ENCODE measurements at places on chromosomes 4 and X. TPM values are rescaled to one million over a fixed set of nuclear protein-coding genes. Genes with fewer than 3 reads are reported as not detected.

- no peaks in the 10 kb centered on the region for H3K36me3 ChIP-seq
- peak overlapping the region; percentile 6 for H3K27ac ChIP-seq
- H3K4me1 ChIP-seq = peaks cover 3% of the 10 kb centered on the region
- no peaks in the 10 kb centered on the region for H3K27me3 ChIP-seq
Measured at GRCh38 chr4:26048950-26049349, 134.9 kb downstream of the SMIM20 start.

MAGEH1 gene
- 34.5 TPM for total RNA-seq

GRID2 gene
- not detected for total RNA-seq

SPIN2A gene
- 0.24 TPM for total RNA-seq

- DNase-seq = peak; percentile 28
- no peaks in the 10 kb centered on the region for H3K36me3 ChIP-seq
- H3K4me3 ChIP-seq = no peak overlapping the region
- no peaks in the 10 kb centered on the region for H3K27me3 ChIP-seq
- peak overlapping the region; percentile 51 for H3K27ac ChIP-seq
Measured at GRCh38 chrX:100717363-100717762, 14.6 kb downstream of the SYTL4 start.

HTN3 gene
- total RNA-seq = not detected

DNA sequence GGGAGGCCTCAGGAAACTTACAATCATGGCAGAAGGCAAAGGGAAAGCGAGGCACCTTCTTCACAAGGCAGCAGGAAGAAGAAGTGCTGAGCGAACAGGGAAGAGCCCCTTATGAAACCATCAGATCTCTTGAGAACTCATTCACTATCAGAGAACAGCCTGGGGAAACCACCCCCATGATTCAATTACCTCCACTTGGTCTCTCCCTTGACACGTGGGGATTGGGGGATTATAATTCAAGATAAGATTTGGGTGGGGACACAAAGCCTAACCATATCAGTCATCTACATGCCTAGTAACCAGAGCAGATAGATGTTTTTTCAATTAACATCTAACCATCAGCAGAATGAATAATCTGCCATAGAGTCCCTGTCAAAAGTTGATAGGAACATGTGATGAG, 30.4 kb downstream of the FAM13A start:
- H3K27me3 ChIP-seq = no peaks in the 10 kb centered on the region
- H3K4me1 ChIP-seq = no peaks in the 10 kb centered on the region
- no peak for DNase-seq
- no peak overlapping the region for H3K27ac ChIP-seq
- H3K4me3 ChIP-seq = no peak overlapping the region

DNA sequence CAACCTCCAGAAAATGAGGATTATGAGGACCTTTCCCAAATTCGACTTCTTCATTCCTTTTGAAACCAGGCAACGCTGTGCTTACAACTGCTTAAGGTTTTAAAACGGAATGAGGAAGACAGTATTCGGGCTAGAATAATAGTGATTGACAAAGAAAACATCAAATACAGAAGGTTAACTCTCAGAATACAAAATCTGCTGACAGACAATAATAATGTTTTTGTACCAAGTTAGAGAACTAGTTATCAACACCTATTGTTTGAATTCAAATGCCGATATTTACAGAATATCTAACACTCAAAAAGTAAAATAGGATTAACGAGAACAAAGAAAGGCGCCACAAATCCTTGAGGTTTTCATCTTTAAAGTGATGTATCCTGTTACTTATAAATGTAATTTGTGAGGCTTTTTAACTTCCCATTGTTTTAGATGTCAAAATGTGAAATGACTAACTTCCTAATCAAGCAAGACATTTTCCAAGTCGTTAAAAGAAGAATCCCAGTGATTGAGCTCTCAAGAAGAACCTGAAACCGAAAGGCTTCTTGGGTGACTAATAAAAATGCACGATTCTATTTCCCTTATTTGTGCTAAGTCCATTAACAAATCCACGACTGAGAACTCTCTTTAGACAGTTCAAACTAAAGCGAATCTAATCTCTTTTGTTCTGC, 118.3 kb downstream of the SORBS2 start:
- H3K27me3 ChIP-seq = no peaks in the 10 kb centered on the region
- H3K4me1 ChIP-seq = peaks cover 20% of the 10 kb centered on the region
- H3K36me3 ChIP-seq = no peaks in the 10 kb centered on the region
- H3K27ac ChIP-seq = peak overlapping the region; percentile 63
- no peak for DNase-seq

GLUD2 gene
- total RNA-seq = 1.1 TPM

GRCh38 chr4:66927937-66928336, 617.4 kb downstream of the CENPC start:
- no peak overlapping the region for H3K4me3 ChIP-seq
- no peak for DNase-seq
- no peaks in the 10 kb centered on the region for H3K27me3 ChIP-seq

GRCh38 chrX:3435057-3435456, 88.6 kb upstream of the MXRA5 start:
- H3K4me1 ChIP-seq = no peaks in the 10 kb centered on the region
- DNase-seq = no peak
- H3K27ac ChIP-seq = no peak overlapping the region
- no peaks in the 10 kb centered on the region for H3K36me3 ChIP-seq
- no peaks in the 10 kb centered on the region for H3K27me3 ChIP-seq

PALLD gene
- 152 TPM for total RNA-seq

TMEM154 gene
- 1.6 TPM for total RNA-seq

NOX1 gene
- not detected for total RNA-seq

DNA sequence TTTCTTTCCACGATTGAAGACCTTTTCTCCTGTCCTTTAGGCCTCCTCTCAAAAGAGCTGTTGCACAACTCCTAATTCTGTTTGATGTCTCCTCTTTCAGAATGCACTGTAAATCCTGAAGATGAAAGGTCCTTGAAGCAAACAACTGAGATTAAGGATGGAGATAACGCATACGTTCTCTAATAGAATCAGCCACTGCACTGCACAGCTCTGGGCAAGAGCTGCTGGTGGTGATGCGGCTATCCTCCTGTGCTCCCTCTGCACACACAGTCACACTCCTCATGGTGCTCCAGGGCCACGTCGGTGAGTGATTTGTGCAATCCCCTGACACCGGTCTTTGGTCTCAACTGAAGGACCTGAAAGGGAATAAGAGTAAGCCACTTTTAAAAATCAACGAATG, 208.7 kb downstream of the PDGFC start:
- H3K4me1 ChIP-seq = peaks cover 14% of the 10 kb centered on the region
- no peak overlapping the region for H3K4me3 ChIP-seq
- H3K27ac ChIP-seq = no peak overlapping the region
- no peaks in the 10 kb centered on the region for H3K36me3 ChIP-seq
- no peaks in the 10 kb centered on the region for H3K27me3 ChIP-seq

DNA sequence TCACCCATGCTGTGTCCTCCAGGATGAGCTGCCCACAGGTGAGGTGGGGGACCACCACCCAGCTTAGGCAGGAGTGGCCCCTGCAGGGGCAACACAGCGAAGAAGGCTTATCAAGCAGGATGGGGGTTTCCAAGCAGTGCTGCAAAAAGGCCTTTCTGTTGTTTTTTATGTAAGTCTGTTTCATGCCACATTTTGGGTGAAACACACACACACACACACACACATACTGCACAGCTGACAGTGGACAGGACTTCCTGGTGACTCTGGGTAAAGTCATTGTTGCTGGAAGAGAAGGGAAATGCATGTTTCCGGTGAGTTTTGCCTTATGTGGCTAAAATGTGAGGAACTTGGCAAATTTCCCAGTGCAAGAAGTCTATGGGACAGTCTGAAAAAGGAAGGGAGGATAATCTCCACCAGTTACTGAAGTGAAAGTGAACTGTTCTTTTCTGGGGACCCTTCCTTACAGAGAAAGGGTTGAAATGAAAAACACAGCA, 119.2 kb downstream of the IRF2 start:
- H3K4me1 ChIP-seq = no peaks in the 10 kb centered on the region
- no peak overlapping the region for H3K27ac ChIP-seq
- H3K36me3 ChIP-seq = no peaks in the 10 kb centered on the region
- no peak overlapping the region for H3K4me3 ChIP-seq

DNA sequence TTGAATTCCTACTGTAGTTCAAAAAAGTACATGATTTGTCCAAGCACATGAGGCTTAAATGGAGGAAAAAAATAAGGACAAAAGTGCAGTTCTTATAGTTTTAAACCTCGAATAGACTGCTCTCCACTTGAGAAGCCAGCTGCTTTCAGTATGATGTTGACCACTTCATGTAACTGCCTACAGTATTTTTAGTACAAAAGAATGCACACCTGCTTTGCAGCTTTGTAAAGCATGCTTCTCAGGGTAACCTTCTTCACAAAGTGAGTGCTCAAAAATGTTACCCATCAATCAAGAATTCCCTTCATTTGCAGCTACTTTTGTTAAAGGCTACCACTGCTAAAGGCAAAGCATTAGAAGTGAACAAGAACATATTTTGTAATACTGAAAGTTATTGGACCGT, 83.4 kb upstream of the FAM47B start:
- no peak for DNase-seq
- no peak overlapping the region for H3K4me3 ChIP-seq
- H3K27ac ChIP-seq = no peak overlapping the region

GABRQ gene
- 0.13 TPM for total RNA-seq

GRCh38 chrX:47563801-47564315, 2.9 kb downstream of the ARAF start:
- H3K27me3 ChIP-seq = no peaks in the 10 kb centered on the region
- peaks cover 47% of the 10 kb centered on the region for H3K36me3 ChIP-seq
- H3K27ac ChIP-seq = no peak overlapping the region

GRCh38 chr4:155085843-155086530, 122.4 kb upstream of the NPY2R start:
- no peaks in the 10 kb centered on the region for H3K36me3 ChIP-seq
- no peak for DNase-seq
- no peak overlapping the region for H3K27ac ChIP-seq
- no peak overlapping the region for H3K4me3 ChIP-seq
- no peaks in the 10 kb centered on the region for H3K27me3 ChIP-seq

CLDN34 gene
- not detected for total RNA-seq

NFKB1 gene
- 42.9 TPM for total RNA-seq

GPAT3 gene
- 38.3 TPM for total RNA-seq

DNA sequence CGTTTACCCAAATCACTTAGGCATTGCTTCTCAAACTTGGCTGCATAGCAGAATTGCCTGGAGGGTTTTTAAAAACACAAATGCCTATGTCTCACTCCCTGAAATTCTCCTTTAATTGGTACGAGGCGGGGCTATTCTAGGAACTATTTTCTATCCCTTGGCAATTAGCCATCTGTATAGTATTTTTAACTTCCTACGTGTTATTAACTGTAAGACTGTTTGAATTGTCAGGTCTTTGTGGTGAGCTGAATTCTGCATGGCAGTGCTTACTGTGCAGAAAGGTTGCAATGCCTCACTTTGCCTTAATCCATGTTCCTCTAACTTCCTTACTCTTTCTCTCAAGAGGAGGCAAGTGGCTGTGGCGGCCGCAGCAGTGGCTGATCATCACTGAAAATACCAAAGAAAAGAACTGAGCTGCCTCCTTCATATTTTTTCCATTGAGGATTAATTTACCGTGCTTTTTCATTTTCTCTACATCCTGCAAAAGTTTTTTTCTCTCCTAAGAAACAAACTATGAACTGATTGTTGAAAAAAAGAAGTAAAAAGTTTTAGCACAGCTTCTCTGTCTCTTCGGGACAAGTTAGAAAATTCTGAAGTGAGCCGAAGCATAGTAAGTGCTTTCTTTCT, at the start of gene SHROOM3:
Gene SHROOM3, plus strand, starts transcription at position 329 of the 627 bp plus-strand sequence. CDS start 824 bp downstream, outside the sequence.
- H3K36me3 ChIP-seq = no peaks in the 10 kb centered on the region
- H3K27ac ChIP-seq = peak within 1 kb of the TSS; percentile 67
- H3K4me1 ChIP-seq = no peaks in the 10 kb centered on the region
- peak within 1 kb of the TSS; percentile 30 for H3K4me3 ChIP-seq
- H3K27me3 ChIP-seq = no peaks in the 10 kb centered on the region

- no peak for DNase-seq
- no peak overlapping the region for H3K4me3 ChIP-seq
- H3K36me3 ChIP-seq = no peaks in the 10 kb centered on the region
- no peak overlapping the region for H3K27ac ChIP-seq
Measured at GRCh38 chrX:28756647-28757046, 169.4 kb downstream of the IL1RAPL1 start.

NKX1-1 gene
- total RNA-seq = not detected

TCEAL8 gene
- 106 TPM for total RNA-seq

DNA sequence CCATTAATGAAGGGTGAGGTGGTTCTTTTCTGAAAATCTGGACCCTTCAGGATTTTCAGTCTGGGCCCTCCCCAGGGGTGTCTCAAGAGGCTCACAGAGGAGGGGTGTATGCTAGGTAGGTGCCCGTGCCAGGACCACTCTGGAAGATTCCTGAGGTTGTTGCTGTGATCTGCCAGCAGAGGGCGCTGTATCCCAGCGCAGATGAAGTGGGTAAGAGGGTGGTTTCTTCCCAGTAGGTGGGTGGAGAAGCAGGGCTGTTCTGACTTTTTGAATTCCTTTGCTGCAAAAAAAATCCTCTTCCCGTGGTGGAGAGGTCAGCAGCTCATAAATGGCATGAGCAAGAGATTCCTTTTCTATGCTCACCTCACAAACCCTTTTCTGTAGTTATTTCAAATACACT, 51.1 kb downstream of the SCML1 start:
- no peak overlapping the region for H3K4me3 ChIP-seq
- DNase-seq = peak; percentile 59
- H3K36me3 ChIP-seq = no peaks in the 10 kb centered on the region
- H3K27me3 ChIP-seq = no peaks in the 10 kb centered on the region
- no peak overlapping the region for H3K27ac ChIP-seq
- peaks cover 6% of the 10 kb centered on the region for H3K4me1 ChIP-seq

POF1B gene
- total RNA-seq = 2.1 TPM

DNA sequence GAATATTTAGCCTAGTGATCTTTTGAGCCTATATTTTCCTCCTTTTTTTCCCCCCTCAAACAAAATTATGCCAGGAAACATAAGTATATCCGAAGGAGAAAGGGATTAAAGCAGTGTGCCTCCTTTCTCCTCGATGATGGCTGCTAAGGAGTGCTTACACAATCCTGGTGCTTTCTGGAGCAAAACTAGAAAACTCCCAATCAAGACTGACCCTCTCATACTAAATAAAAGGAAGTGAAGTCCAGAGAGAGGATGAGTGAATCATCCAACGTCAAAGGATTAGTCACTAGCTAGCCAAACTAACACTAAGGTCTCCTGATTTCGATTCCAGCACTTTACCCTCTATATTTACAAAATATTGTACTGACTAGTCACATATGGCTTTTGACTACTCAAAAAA, 146.8 kb downstream of the PPP3CA start:
- DNase-seq = no peak
- peak overlapping the region; percentile 45 for H3K27ac ChIP-seq
- H3K4me1 ChIP-seq = peaks cover 26% of the 10 kb centered on the region
- no peaks in the 10 kb centered on the region for H3K27me3 ChIP-seq
- H3K4me3 ChIP-seq = no peak overlapping the region
